ENCODE measurements at places on chromosomes 4 and X.

GRCh38 chr4:27278615-27279375, 418.2 kb downstream of the STIM2 start:
- no peak for DNase-seq

- DNase-seq = no peak
These were observed 54.3 kb upstream of the TLR2 start for GRCh38 chr4:153629776-153630175.

GRCh38 chr4:118369231-118369630, 16.4 kb upstream of the PRSS12 start:
- DNase-seq = no peak

DNA sequence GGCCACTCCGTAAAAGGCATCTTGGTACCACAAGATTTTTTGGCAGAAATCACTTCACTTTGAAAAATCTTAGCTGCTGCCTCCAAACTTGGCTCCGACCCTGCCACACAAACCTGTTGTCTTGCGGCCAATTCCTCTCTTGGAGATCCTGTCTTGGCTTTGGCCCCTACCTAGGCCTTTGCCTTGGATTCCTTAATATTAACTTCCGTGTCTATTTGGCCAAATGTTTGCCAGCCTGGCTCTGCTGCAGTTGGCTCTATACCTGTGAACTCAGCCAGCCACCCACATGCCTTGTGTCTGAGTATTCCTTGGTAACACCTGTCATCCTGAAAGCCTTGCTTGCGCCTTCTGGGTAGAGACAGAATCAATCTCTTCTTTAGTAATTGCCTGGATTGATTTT, 12.5 kb downstream of the GRXCR1 start:
- no peak for DNase-seq

DNA sequence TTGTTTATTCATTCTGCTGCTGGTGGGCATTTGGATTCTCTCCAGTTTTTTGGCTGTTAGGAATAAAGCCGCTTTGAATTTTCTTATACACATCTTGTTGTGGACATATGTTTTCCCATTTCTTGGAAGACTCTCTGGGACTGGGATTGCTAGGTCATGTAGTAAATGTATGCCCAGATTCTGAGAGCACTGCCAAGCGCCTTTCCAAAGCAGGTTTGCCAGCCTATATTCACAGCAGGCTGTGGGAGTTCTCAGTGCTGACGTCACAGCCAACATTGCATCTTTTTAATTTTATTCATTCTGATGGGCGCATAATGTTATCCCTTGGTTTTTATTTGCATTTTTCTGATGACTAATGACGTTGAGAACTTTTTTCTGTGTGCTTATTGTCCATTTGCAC, 24.1 kb downstream of the TMEM271 start:
- DNase-seq = no peak

DNA sequence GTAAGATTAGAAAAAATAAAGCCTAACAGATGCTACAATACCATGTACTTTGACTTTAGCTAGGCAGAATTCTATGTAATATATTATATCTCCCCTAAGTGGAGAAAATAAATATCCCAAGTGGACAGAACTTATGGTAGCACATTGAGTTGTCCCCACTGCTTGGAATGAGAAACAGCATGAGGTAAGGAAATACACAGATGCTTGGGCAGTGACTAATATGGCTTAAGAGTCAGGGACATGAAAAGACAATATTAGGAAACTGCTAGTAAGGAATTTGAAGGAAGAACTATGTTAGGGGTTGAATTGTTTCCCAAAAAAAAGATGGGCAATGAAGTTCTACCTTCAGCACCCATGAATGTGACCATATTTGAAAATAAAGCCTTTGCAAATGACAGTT, 2265.1 kb downstream of the PCDH7 start:
- no peak for DNase-seq

GRCh38 chrX:23840674-23841073, 57.7 kb downstream of the SAT1 start:
- no peak for DNase-seq

DNA sequence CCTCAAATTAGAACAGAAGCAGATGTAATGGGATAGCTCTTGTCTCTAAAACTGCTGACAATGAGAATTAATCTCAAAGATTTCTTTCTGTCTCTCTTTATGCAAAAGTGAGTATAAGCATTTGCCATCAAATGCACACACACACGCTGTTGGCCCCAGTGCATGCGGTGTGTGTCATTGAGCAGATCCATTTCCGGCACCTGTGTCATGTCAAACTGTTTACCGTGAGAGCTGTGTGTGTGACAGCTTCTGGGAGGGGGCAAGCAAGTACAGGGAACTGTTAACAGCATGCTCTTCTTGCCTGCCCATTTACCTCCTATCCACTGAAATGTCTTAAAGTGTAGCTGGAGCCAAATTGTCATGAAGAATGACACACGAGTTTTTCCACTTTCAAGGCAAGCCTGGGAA, 297.9 kb upstream of the FAT4 start:
- no peak for DNase-seq

- no peak for DNase-seq
These were observed 149.3 kb downstream of the SPRY1 start for GRCh38 chr4:123545667-123546572.

DNA sequence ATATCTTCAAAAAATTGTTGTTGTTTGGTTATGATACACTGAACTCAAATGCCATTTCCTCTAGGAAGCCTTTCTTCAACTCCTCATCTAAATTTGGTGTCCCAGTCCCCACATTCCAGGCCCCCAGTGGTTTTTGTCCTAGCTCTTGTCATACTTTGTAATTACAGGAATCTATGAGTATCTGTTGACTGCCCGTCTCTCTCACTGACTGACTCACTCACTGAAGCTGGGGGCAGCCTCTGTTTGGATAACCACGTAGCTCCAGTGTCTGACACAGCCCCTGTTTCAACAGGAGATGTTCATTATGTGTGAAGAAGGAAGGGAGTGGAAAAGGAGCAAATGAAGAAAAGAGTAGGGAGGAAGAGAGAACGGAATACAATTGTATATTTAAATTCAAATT, 284.1 kb upstream of the TENM3 start:
- DNase-seq = no peak

GRCh38 chr4:23956601-23957364, 66.9 kb upstream of the PPARGC1A start:
- no peak for DNase-seq

- DNase-seq = no peak
These were observed 201.4 kb downstream of the CCNG2 start for GRCh38 chr4:77358315-77358928.

DNA sequence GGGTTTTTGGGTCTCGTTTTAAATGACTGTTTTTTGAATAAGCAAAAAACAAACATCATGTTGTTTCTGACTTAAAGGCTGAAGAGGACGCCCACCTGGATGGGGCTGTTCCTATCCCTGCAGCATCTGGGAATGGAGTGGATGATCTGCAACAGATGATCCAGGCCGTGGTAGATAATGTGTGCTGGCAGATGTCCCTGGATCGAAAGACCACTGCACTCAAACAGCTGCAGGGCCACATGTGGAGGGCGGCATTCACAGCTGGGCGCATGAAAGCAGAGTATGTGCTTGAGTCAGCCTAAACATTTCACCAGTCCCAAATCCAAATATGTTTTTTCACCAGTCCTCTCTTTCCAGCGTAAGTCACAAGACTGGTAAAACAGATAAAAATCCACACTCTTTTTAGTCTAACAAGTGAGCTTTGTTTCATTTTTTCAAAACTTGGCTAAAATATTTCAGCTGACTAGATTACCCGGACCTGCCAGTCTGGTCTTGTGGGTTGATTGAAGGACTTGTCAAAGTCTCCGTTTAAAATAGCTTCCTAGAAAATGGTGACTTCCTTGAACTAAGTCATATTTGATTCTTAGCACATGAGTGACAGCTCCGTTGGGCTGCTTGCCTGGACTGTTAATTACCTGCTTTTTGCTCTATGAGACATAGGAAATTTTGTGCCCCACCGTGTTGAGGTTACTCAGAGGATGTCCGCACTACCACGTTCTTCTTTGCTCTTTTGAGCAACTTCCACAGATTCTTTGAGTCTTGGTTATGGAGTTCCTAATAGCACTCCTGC, 20.8 kb downstream of the ENOPH1 start:
- DNase-seq = no peak

- DNase-seq = no peak
These were observed 74.8 kb downstream of the GPAT3 start for GRCh38 chr4:83610729-83611128.

DNA sequence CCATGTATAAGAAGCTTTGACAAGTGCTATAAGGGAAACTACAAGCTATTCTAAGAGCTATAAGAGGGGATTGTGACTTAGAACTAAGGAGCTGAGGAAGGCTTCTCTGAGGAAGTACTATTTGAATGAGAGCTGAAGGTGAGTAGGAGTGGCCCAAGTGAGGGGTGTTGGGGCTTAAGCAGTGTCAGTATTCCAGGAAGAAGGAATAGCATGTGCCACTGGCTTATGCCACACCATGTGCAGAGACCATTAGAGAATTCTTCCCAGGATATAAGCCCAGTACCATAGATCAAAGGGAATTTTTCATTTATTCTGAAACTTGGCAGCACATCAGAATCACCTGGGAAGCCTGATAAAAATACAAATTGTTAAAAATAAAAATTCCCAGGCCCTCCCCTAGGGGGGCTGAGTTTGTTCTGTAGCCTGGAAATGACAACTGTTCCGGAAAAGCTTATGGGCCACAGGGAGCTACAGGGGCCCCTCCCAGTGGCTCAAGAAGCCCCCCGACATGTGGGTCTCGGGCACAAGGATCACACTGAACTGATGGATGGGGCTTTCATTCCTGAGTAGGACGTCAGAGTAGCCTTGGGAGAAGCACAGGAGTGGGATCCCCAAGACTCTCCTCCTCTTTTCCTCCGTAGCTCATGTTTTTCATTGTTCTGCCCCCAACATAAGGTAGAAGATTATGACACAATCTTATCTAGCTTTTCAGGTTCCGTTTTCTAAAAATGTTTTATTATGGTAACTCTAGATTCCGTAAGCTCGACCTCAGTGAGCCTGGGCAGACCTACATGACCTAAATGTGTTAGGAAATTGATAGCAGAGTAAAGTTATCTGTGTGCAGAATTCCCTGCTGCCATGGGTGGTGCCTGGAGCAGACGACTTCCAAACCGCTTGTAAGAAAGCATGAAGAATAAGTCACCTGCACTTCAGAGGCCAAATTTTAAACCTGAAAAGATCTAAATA, 119.3 kb downstream of the AFF1 start:
- no peak for DNase-seq

- no peak for DNase-seq
These were observed 147.2 kb upstream of the DIPK2B start for GRCh38 chrX:45347877-45348276.

DNA sequence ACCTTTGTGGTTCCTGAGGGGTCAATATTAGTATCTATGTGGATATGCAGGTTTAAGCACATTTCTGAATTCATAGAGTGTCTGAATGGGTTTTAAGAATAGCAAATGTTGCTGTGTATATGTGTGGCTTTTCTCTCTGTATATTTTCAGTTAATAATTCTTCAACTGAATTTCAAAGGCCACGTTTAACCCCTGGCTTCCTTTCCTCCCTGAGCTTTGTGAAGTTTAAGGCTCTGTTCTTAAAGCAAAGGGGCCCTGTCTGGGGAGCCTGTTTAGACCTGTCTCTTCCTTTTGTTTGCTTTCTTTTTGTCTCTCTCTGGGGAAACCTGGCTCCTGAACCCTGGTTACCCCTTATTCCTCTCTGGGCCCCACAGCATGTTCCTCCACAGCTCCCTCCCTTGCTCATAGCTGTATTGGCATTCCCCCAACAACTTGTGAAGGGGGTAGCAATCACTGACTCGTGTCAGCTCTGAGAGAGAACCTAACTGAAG, 139.1 kb downstream of the COL4A6 start:
- no peak for DNase-seq

- no peak for DNase-seq
These were observed 16.7 kb downstream of the OPHN1 start for GRCh38 chrX:68416592-68416991.

DNA sequence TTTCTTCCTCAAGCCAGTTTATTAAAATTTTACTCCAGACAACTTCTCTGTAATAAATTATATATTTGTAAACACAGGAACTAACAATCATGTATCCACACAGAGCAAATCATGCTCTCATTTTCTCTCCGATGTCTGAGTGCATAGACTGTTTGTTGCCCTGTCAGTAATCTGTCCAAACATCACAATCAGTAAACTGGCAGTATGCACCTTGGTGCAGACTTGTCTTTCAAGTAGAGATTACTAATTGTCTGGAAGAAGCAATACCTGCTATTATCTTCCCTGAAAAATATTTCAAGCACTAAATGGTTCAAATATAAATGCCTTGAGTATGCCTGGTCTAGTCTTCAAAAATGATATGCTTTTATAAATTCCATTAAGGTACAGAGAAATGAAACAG, 1260.9 kb downstream of the C4orf33 start:
- no peak for DNase-seq

DNA sequence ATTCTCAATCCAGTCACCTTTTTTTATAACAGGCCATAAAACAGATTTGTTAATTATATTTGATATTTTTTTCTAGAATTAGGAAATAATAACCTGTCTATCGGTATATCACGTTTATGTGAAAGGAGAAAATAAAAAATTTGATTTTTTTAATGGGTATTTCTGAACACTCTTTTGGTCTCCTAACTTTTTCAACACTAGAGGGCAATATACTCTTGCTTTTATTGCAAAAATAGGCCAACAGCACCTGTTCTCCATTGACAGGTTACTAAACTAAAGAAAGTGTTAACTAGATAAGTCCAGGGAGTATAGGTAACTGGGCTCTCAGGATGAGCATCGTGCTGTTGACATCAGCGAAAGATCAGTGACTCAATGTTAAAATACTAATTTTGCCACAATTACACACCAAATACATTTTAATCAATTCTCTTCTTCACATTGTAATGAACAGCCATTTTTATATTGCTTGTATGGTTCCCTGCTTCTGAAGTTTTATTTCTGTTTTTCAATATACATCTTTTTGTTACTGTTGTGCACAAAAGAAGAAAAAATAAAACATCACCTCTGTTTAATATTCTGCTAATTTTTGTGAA, 22.8 kb downstream of the NDST4 start:
- no peak for DNase-seq

DNA sequence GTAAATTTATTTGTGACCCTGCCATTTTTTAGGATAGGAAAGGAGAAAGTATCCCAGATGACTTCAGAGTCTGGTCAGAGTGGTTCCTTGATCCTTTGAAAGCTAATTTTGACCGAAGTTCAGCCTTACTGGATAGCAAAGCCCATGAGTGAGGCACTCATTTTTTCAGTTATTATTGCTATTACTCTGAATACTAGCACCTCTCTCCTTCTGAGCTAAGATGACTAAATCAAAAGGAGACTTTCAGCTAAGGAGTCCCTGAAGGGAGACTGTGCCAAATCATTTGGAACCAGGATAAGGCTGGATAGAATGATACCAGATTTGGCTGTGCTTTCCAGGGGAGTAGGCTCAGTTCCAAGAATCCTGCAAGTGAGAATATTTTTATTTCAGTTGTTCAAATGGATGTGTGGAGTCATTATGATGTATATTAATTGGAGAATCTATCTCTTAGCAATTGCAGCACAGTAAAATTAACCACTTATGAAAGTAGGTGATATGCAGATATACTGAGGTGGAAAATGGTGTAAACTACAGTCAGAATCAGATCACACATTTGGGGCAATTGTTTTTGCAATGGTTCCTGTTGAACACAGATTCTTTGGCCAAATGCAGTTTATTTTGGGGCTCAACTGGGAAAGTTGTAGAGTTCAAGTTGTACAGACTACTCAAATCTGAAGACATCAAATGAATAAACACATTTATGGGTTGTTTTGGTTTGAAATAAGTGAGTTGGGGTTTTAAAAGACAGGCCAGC, 1.2 kb downstream of the P2RY10 start:
- DNase-seq = no peak

- peak; percentile 52 for DNase-seq
These were observed 72.8 kb downstream of the IRF2 start for GRCh38 chr4:184401397-184402171.

- peak; percentile 39 for DNase-seq
These were observed 8.0 kb upstream of the NEUROG2 start for GRCh38 chr4:112523764-112524505.

GRCh38 chr4:26331380-26331950, 10.7 kb downstream of the RBPJ start:
- no peak for DNase-seq
